Astrocyte (in vitro differentiated cells and primary cell): ENCODE measurements at places on chromosomes 4 and X. TPM values are rescaled to one million over a fixed set of nuclear protein-coding genes. Genes with fewer than 3 reads are reported as not detected.
A peak's percentile ranks its signal among the peaks of the same experiment; 100 is the strongest.

- DNase-seq = no peak
Measured at GRCh38 chr4:143721317-143721716, 20.8 kb upstream of the FREM3 start.

GRCh38 chr4:126658411-126658810 lies 974.3 kb upstream of the INTU start:
- no peak for DNase-seq

DNA sequence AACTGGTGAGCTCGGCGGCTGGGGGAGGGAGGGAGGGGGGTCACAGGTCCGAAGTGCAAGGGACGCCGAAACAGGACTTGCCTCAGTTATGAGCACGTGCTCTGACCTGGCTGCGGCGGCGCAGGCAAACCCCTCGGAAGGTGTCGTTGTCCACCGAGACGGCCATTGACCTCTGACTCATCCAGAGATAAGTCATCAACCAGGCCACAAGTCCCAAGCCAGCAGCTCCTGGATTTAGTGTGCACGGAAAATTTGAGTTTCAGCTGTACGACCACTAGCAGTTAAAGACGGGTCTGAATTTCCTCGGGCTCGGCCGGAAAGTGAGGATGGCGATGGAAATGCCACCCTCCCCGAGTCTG lies 674 bp downstream of the SH3D19 start:
- DNase-seq = peak; percentile 61

DNA sequence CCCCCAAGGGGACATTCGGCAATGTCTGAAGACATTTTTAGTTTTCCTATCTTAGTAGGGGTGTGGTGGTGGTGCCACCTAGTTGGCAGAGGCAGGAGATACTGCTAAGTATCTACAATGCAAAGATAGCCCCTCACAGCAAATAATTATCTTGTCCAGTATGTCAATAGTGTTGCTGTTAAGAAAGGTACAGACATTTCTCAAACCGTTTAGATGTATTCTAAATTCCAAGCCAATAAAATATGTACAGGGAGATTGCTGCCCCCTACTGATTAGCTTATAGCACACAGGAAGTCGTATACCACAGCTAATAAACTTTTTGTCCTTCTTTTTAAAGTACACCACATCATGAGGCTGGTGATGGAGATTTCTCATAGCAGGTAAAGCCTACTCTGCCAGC lies 260.5 kb downstream of the TMA16 start:
- DNase-seq = peak; percentile 8

DNA sequence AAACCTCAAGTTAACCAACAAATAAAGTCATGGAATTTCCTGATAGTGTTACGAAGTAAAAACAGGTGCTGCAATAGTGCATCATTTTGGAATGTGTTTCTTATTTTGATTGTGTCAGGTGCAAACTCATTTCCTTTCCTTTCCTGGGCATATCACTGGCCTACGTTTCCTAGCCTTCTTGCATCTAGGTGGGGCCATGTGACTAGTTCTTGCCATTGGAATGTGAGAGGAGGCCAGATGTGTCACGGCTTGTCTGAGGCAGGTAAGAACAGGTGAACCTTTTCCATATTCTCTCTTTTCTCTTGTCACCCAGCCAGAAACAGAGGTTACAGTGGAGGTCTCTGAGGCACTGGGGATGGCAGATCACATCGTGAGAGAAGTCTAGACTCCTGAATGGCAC lies 868.0 kb downstream of the RPA4 start:
- no peak for DNase-seq

- DNase-seq = peak; percentile 84
Measured at GRCh38 chr4:105944540-105944939, 49.3 kb downstream of the NPNT start.

DNA sequence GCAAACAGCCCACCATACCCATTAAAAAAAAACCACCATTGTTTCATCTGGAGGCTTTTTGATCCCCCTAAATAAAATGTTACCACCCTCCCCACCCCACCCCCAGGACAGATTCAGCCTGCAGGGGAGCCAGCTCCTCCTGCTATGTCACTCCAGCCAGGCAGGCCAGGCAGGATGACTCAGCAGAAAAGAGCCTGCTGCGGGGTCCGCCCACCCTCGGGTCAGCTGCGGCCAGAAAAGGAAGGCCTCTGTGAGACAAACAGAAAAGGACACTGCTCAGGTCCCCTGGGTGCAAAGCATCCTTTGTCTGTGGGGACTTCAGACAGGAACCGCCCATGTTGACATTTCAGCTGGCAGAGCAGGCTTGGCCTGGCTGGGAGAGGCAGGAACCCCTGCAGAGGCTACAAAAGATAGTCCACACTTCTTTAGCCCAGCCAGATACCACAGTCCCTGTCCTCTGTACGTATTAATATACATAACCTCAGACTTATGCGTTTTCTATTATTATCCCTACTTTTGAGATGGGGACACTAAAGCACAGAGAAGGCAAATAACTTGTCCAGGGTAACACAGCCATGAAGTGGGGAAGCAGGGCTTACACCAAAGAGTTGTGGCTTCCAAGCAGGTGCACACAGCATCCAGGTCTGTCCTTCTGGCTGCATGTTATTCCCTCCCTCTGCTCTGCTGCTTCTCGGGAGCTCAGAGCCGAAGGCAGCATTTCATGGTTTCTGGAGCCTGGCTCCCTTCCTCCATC lies 147.7 kb downstream of the CPEB2 start:
- peak; percentile 64 for DNase-seq

GRCh38 chr4:25437926-25438325 lies 60.9 kb downstream of the ANAPC4 start:
- DNase-seq = no peak

DNA sequence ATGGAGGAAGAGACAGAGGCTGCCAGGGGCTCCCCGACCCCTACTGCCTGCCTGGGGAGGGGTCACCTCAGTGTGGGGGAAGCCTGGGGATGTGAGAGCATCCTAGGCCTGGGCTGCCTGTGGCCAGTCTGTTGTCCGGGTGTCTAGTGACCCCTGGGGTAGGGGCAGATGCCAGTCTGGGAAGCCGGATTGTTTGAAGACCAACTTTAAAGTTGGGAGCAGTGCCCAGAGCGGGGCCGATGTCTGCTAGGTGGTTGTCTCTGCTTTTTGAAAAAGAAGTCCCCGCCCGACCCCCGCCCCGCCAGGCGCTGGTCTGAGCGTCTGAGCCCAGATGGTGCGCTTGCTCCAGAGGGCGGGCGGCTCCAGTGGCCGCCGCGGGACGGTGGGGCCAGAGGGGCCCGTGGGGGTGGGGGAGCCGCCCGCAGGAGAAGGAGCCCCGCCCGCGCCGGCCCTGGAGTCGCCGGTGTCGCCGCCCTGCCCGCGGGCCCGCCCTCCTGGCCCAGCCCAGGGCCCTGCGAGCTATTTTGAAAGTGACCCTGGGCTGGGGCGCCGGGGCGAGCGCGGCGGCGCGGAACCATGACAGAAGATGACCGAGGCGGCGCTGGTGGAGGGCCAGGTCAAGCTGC lies at the start of gene DOK7:
TSS of gene DOK7 (plus strand) at position 517 of the 626 bp plus-strand sequence. CDS start at position 587, 70 bp downstream.
- DNase-seq = no peak

DNA sequence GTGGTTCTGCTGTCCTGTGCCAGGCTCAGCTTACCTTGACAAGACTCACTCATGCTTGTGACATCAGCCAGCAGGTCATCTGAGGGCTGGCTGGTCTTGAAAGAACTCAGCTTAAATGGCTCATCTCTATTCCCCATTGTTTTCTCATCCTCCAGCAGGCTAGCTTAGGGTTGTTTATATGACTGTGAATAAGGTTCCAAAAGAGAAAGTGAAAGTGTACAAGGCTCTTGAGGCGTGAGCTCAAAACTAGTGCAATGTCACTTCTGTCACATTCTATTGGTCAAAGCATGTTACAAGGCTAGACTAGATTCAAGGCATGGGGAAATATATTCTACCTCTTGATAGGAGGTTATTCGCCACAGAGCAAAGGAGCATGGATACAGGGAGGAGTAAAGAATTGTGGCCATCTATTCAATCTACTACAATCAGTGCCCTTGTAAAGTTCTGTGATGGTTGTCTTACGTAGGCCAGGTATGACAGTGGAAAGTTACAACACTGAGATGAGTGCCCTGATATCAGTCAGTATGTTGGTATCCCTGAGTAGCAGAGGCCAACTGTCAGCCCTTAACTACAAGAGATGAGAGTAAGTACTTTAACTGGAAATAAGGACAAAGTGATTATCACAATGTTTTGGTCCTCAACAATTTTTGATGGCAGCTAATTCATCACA lies 19.8 kb upstream of the TMLHE start:
- no peak for DNase-seq

DNA sequence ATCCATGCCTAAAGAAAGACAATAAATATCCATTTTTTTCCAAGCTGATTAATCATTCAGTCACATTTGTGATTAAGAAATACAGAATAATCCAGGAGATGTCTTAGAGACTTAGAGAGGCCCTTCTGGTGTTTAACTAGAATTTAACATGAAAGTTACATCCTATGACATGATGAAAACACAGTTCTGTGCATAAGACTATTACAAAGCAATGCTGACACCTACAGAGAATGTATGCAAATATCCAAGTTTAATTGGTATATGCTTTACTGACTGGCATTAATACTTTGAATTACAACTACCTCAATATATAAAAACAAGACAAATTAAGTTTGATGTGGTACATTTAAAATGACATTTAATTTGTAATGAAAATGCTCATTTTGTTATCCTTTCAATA lies 17.8 kb upstream of the TLL1 start:
- no peak for DNase-seq

GRCh38 chr4:153545822-153546221 lies 79.7 kb downstream of the TMEM131L start:
- DNase-seq = no peak

MAGIX gene
- total RNA-seq = 0.96 and 1.2 TPM in 2 replicates

ANOS1 gene
- total RNA-seq = 10.0 and 15.3 TPM in 2 replicates
